ENCODE measurements at places on chromosomes 6 and 20.

GRCh38 chr20:52047811-52048764 lies 143.5 kb downstream of the ZFP64 start:
- DNase-seq, result peak; percentile 14

GRCh38 chr6:141056945-141057625 lies 1075.6 kb upstream of the GJE1 start:
- DNase-seq, result no peak

- DNase-seq, result no peak
These were observed 673.5 kb upstream of the AGPAT4 start for GRCh38 chr6:161947371-161947770.

DNA sequence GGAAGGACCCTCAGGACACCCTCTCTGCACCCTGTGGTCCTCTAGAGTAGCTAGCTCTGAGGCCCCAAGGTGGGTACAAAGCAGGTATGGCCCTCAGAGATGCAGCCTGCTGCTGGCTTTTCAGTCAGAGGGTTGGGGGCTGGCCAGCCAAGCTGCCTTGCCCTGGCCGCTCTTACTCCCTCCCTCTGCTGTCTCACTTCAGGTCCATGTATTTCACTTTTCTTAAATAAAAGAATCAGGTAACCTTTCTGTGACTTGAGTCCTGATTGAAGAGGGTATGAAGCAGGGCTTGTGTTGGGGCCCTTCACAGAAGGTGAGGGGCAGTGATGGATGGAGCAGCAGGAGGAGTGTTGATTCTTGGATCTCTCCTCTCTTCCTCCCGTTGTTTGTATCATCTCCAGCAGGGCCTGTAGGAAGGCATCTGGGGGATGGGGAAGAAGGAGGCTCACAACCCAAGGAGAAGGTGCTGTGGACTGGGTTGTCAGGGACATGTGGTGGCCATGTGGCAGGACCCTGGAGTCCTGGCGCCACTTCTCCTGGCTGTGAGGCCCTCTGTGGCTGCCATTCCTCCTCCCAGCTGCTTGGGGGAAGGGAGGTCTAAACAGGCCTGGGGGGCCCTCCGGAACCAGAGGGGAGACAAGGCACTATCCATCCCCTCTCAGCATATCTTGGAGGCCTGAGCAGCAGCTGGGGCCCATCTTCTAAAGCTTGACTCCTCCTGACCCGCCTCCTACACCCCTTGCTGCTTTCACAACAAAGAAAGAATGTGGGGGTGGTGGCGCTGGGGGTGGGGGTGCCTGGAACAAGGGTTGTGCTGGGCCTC lies 1.1 kb upstream of the PTK7 start:
- DNase-seq, result no peak
